ENCODE measurements at places on chromosomes 7 and 10.

DNA sequence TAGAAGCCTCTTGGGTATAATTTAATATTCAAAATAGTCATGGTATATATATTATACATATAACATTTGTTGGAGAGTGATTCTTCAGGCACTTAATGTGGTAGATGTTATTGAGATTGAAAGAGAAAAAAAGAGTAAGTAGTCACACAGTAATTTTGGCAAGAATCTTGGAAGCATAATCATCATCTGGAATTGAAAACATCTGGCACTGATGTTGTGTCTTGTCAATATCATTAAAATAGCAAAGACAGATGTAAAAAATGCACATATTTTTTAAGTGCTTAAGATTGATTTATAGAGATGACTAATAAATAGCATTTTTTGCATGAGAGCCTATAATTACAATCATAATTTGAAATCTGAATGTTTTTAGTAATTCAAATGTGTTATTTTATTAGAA lies 9.5 kb downstream of the SEMA3D start:
- DNase-seq: no peak

DNA sequence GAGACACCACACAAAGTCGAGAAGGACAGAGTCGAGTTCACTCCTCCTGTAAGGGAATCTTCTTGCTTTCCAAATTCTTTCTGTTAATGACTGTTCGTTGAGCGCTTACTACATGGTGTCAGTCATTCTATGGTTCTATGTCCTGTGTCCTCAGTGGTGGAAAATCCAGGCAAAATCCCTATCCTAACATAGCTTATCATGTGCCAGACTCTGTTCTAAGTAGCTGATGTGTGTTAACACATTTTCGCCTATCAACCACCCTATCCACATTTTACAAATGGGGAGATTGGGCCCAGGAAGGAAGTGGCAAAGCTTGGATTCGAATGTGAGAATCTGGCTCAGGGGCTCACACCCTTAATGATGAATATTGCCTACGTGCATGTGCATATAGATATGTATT lies 280.1 kb downstream of the GATA3 start:
- DNase-seq: no peak

DNA sequence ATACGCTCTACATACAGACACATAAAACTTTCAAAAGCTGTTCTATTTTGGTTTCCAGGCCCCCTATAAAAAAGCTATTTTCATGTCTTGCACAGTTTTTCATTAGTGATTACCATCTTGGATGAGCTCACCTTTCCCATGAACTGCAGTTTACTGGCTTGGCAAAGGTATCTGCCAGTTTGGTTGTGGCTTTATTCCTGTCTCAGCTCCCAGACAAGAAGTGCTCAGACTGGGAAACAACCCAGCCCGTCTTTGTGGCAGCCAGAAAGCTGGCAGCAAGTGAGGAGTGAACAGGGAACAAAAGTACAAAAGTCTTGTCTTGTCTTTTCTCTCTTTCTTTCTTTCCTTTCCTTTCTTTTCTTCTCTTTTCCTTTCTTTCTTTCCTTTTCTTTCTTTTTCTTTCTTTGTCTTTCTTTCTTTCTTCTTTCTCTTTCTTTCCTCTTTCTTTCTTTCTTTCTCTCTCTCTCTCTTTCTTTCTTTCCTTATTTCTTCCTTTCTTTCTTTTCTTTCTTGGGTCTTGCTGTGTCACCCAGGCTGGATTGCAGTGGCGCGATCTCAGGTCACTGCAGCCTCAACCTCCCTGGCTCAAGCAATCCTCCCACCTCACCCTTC lies 138.8 kb downstream of the CFAP58 start:
- no peak for DNase-seq

DNA sequence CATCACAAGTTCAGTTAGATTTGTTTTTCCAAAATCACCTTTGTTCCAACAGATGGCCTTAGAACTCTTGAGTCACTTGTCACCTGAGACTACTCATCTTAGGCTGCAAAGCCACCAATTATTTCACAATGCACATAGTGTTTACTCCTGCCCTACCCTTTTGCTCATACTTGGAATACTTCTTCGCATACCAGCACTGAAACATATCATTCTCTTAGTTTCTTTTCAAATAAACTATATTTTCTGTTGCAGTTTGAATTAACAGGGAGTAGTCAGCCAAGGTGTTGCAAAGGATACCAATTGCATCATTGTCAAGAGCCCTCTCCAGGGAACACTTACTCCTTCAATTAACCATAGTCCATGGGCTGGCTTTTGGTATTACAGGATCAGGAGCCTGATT lies 71.0 kb downstream of the CASD1 start:
- no peak for DNase-seq

DNA sequence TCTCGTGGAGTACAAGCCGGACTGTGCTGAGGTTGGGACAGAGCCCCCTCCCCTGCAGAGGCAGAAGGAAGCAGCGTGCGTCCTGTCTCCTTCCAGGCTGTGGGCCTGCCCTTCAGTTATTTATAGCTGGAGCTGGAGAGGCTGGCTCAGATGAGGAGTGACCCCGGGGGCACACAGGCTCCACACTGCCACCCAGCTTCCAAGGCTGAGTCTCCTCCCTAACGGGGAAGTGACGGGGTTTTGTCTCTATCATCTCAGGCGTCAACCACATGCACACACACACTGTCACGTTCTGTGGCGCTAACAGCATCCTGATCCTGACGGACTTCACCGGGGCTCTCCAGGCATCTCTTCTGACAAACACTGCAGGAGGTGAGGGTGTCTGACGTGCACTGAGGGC lies 25.4 kb downstream of the AMZ1 start:
- DNase-seq: no peak

- no peak for DNase-seq
Measured at GRCh38 chr7:200704-201103, 8.3 kb downstream of the FAM20C start.

Measured in K562 (cell line).